ENCODE measurements at places on chromosomes 3 and 15.

- no peak for DNase-seq
Observed at GRCh38 chr3:148708409-148708808, 10.7 kb downstream of the AGTR1 start.

DNA sequence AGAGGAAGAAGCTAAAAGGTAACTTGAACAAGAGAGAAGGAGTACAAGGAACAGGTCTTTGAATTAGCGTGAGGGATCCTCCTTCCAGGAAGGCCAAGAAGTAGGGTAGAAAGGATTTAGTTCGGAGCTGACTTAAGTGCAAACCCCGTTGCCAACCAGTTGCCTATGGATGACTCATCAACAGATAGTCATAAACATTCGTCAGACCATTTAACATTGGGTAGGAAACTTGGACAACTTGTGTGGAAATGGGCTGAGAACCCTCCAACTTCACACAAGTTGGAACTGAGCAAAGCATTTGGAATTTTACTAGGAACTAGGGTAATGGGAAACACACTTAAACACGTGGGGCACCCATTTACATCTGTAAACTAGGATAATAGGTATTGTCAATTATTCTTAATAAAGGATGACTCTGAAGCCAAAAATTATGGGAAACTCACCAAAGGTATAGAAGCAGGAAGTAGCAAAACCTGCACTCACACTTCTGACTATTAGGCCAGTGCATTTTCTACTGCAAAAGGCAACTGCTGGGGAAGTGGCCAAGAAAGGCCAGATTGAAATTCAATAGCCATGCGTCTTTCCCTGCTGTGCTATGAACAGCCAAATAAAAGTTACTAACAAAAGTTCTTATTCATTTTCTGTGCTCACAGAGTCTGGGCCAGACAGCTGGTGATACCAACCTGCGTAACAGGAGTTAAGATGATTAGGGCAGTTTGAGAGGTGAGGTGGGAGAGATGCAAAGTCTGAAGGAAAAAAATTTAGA, 174.5 kb upstream of the TMC3 start:
- no peak for DNase-seq

DNA sequence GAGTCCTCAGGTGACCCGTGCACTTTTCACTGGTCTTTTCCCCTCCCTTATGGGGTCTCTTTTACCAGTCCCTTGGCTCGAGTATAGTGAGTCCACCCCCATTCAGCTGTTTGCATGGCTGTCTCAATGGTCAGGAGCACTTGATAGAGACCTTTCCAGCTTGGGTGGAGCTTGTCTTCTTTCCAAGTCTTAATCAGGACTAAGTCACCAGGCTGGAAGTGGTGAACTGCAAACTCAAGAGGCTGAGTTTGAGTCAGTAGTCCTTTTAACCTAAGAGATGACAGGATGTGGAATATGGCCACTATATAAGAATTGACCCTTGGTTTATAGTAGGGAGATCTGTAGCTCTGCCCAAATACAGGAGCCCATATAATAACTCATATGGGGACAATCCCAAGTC, 279.7 kb downstream of the PYDC2 start:
- no peak for DNase-seq

GRCh38 chr3:130700541-130700940, 46.1 kb downstream of the PIK3R4 start:
- no peak for DNase-seq
